A673 (cell line): ENCODE measurements at places on chromosomes 1 and 21.
A peak's percentile ranks its signal among the peaks of the same experiment; 100 is the strongest.

DNA sequence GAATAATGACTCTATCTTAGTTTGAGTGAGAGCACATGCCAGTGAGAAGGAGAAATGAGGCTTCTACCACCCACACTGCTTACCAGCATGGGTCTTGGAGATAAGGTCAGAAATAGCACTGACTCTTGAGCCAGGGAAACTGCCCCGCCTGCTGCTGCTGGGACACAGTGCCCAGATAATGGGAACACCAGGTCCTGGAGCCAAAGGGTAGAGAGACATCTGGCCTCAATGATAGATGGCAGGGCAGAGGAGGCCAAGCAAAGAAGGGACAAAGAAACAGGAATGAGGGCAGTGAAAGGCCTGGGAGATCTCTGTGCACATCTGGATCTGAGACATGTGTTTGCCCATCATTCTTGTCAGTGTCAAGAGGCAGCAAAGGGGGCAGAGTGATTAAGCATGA is 97.4 kb downstream of the MIS18A start:
- no peak for DNase-seq

- DNase-seq, result no peak
Measured at GRCh38 chr1:41325801-41326200, 35.4 kb upstream of the FOXO6 start.

DNA sequence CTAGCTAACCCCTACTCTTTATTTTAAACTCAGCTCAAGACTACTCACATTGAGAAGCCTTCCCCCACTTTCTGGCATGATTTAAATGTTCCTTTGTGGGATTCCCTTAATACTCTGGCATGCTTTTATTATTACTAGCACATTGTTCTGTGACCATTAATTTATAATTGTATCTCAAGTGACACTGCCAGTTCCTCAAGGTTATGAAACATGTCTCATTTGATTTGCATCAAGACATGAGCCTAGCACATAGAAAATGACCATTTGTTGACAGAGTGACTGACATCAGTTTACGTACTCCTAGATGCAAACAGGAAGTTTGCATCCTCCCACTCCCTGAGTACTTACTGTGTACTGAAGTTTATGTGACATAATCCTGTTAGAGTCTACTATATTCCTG is 15.2 kb downstream of the RGS4 start:
- peak; percentile 84 for DNase-seq

- DNase-seq, result no peak
Measured at GRCh38 chr1:87314091-87314490, 14.6 kb upstream of the LMO4 start.

GRCh38 chr1:98113811-98114210 is 193.0 kb upstream of the DPYD start:
- no peak for DNase-seq

DNA sequence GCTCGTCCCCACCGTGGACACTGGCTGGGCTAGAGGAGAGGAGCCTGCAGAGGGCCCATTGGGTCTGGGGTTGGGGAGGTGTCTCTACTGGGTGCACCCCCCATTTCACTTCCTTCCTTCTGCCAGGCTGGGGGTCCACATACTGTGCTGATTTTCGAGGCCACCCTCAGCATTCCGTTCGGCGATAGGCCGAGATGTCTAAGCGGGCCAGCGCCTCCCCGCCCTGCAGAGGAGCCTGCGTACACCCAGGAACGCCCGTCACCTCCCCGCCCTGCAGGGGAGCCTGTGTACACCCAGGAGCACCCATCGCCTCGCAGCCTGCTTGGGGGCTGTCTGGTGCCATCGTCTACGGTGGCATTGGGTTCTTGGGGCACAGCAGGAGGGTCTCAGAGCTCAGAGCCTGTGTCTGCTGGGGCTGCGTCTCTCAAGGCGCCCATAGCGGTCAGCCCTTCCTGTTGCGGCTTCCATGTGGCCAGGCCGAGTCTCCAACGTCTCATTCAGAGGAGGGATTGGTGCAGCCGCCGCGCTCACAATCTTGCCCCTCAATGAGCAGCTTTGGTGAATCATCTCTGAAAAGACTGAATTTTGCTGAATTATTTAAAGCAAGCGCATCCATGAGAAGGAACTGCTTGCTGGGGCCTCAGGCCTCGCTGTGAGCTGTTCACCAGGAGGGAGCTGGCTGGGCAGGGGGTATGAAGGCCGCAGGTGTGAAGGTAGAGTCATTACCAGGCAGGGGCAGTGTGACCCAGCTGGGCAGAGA is 30.7 kb upstream of the AGPAT3 start:
- no peak for DNase-seq

DNA sequence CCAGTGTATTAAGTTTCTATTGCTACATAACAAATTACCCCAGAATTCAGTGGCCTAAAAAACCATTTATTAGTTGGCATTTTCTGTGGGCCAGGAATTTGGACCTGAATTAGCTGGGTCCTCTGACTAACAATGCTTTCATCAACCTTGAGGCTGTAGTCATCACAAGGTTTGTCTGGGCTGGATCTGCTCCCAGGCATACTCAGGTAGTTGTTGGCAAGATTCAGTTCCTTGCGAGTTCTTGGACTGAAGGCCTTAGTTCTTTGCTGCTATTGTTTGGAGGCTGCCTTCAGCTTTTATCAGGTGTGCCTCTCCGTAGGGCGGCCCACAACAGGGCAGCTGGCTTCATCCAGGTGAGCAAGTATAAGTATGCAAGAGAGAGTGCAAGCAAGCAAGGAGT is 31.4 kb upstream of the DEPDC1 start:
- DNase-seq, result no peak
